A549 treated with GW870086 at 1 μM for 4 hours (cell line): ENCODE measurements at places on chromosomes 4 and X. TPM values are rescaled to one million over a fixed set of nuclear protein-coding genes. Genes with fewer than 3 reads are reported as not detected.

The KIT gene
- total RNA-seq = not detected in 5 replicates

The CYTL1 gene
- total RNA-seq = not detected in 5 replicates

The INPP4B gene
- total RNA-seq = 3.6 to 5.9 TPM (median 5.6 TPM) in 5 replicates

The SPP1 gene
- total RNA-seq = 152 to 194 TPM (median 161 TPM) in 5 replicates

The PHOX2B gene
- total RNA-seq = 0.05 TPM in 1 of 5 replicates, not detected in the others

The CD38 gene
- total RNA-seq = 10.7 to 16.7 TPM (median 13.9 TPM) in 5 replicates

The NXF2 gene
- not detected in 5 replicates for total RNA-seq

The DNAJB14 gene
- total RNA-seq = 13.0 to 20.6 TPM (median 18.0 TPM) in 5 replicates

The RPS6KA6 gene
- total RNA-seq = 3.9 to 5.9 TPM (median 5.5 TPM) in 5 replicates

The EVC gene
- total RNA-seq = 7.4 to 12.1 TPM (median 11.3 TPM) in 5 replicates

The RIPPLY1 gene
- 0.11 TPM in 1 of 5 replicates, not detected in the others for total RNA-seq

The F11 gene
- total RNA-seq = not detected in 5 replicates

The PAPSS1 gene
- total RNA-seq = 29.7 to 35.9 TPM (median 32.7 TPM) in 5 replicates

The TMPRSS11E gene
- not detected in 5 replicates for total RNA-seq
